ENCODE measurements at places on chromosomes 7 and 10. TPM values are rescaled to one million over a fixed set of nuclear protein-coding genes. Genes with fewer than 3 reads are reported as not detected.

Gene MEIG1
- total RNA-seq: not detected

Gene TMEM72
- not detected for total RNA-seq

Gene LRRC18
- total RNA-seq: not detected

Gene CCNJ
- total RNA-seq: 7.3 TPM

Gene GHRHR
- not detected for total RNA-seq

Gene CAMK2B
- total RNA-seq: 1.2 TPM

DNA sequence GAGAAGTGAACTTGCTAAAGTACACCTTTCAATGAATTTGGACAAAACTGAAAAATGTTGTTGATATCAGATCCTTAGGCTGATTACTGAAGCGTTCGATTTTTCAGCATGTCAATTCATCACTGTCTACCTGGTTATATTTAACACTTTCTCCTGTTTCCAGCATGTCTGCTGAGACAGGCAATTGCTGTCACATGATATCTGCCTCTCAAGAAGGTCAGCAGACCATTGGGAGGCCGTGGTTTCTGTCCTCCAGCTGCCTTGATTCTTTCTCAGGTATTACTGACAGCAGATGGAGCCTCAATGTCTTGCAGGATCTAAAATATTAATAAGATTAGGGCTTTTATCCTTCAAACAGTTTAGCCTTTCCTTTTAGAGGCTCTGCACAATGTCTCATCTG, 127.5 kb downstream of the SNX10 start:
- no peak for DNase-seq

DNA sequence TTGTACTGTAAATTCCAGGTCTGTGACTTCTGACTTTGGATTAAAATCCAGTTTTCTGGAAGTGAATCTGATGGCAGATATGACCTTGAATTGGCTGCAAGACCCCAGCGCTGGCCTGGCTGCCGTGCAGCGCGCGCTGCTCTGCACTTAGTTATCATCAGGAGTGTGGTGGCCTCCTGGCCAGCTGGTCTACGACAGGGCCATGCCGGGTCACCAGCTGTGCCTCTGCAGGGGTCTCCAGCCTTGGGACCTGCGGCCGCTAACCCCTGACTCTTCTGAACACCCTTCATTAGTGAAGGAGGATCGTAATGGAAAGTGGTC, 190.7 kb upstream of the SH2B2 start:
- no peak for DNase-seq

- no peak for DNase-seq
Observed at GRCh38 chr10:71569775-71570588, 149.6 kb downstream of the C10orf105 start.

DNA sequence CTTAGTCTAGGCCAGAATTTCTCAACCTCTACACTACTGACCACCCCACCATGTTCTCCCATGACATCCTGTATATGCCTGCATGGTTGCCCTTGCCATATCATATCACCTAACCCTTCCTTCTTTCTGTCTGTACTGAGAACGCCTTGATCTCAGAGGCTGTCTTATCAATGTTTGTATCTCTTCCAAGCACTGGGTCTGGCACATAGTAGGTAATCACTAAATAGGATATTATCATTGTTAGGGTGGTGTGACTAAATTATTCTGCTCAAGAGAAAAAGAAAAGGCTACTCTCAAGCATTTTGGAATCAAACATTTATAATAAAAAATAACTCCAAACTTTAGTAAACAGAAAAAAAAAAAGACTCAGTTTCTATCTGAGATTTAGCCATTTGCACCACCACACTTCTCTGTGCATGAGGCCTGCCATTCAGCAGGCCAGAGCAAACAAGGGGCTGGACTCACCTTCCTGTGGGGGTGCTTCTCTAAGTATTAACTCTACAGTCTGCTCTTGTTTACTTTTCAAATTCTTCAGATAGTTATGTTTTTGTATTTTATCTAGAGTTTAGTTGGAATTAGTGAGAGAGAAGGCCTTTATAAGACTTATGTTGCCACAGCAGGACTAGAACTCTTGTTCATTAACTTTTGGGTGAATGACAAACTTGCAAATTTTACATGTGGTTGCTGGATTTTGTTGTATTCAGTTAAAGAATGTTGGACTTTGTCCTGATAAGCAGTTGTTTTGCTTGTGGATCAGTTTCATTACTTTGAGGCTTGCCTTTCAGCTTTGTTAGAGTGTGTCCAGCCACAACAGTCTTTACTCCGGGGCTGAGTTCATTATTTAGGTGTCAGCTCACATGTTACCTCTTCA, 5.4 kb downstream of the AGBL3 start:
- DNase-seq: no peak

DNA sequence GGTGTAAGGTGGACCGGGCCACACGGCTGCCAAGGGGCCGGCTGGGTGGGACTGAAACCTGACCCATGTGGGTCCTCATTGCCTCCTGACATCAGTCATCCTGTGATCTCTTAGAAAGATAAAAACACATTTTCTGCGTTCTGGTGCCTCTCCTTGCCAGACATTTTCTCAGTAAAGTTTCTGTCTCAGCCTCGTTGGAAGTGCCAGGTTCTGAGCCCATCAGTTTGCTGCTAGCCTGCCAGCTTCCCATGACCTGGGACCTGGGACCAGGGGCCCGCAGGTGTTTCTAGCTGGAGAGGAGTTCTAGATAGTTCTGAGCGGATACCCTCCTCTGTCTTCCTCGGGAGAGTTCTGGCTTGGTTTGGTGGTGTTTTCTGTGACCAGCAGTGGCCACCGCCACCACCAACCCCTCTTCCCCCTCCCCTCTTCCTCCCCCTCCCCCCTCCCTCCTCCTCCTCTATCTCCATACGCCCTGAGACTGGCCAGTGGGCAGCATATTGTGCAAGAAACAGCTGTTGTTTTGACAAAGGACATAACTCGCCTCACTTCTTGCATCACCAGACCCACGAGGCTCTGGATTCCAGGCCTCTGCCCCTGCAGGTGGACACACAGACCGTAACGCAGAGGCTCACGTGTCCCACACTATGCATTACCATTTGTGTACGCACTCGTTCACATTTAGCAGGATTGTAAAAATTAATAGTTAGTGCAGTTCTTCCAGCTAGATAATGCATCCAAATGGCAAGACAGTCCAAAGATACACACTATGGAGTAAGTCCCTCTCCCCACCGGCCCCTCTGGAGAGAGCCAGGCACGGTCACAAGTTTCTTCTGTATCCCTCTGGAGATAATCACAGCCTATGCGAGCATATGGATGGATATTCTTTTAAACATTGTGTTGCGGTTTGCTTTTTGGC, 94.6 kb downstream of the CUX1 start:
- no peak for DNase-seq

- DNase-seq: no peak
Observed at GRCh38 chr10:88800152-88801125, 2.1 kb upstream of the LIPM start.

GRCh38 chr10:33155720-33156638, 178.5 kb downstream of the NRP1 start:
- no peak for DNase-seq

GRCh38 chr10:86310702-86311101, 55.9 kb downstream of the GRID1 start:
- DNase-seq: peak; percentile 5

GRCh38 chr7:69457595-69458504, 140.4 kb upstream of the AUTS2 start:
- DNase-seq: peak; percentile 30

- DNase-seq: no peak
Observed at GRCh38 chr10:31124852-31125251, 93.2 kb upstream of the ZNF438 start.
